ENCODE measurements at places on chromosomes 5 and 9.
A peak's percentile ranks its signal among the peaks of the same experiment; 100 is the strongest.

DNA sequence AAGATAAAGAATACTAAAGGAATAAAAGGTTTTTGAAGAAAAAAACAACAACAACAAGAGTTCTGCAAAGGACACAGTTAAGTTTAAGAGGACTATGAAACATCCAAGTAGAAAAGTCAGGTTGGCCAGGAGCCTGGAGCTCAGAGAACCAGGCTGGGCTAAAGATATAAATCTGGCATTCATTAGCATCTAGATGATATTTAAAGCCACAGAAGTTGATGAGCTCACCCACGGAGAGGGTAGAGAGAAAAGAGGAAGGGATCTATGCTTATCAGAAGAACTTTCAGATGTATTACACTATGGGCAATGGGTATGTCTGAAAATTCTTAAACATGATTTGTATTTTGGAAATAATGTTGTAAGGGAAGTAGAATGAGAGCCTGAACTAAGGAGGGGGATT lies 9.9 kb downstream of the MIER3 start:
- DNase-seq: no peak

DNA sequence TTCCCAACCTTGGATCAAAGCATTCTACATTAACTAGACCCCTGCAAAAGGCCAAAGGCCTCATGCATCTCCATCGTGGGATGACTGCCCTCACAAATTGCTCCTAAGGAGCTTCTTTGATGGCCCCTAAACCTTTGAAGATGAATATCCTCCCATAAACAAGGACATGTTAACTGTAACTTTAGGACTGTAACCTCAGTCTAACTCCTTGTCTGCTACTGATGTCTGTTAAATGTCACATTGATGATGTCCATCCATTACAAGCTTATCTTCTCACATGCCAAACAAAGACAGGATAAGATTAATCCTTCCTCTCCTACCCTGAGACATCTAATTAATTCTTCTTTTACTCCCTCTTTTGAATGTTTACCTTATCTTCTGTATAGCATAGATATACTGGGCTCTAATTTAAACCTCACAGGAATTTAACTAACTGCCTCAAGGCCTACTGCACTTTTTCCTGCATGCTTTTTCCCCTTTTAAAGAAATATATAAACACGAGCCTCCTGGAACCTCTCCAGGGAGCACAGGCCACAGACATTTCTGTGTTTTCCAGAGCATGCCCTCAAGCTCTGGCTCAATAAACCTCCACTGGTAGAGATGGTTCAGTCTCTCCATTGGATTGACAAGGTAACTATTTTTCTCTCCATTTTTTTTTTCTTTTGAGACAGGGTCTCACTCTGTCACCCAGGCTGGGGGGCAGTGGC lies 90.6 kb upstream of the SLC25A48 start:
- no peak for DNase-seq

GRCh38 chr9:87465816-87466215 lies 31.9 kb upstream of the DAPK1 start:
- DNase-seq: no peak

DNA sequence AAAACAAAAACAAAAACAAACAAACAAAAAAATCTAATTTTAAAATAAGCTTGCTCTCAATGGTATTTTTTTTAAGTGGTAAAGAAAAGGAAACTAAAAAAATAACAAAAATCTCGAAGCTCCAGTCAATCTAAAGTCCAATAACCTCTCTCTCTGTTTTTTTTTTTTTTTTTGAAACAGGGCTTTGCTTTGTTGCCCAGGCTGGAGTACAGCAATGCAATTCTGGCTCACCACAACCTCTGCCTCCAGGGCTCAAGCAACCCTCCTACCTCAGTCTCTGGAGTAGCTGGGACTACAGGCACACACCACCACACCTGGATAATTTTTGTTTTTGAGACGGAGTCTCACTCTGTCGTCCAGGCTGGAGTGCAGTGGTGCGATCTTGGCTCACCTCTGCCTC lies 25.9 kb upstream of the GLDC start:
- no peak for DNase-seq

DNA sequence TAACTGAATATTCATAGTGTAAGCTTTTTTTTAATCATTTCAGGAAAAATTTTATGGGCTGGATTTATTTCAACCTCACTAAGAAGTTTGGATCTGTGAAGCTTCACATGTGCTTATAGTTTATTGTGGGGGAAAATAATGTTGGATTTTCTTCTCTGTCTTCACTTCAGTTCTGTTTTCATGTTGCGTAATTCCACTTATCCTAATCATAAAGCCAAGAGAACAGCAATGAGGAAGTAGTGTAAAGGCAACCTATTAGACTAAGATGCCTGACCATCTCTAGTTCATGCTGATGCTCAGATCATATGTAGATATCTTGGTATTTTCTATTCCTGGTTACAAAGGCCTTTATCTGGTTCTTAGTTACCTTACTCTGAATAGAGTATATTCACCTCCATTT lies 50.0 kb downstream of the CD180 start:
- DNase-seq: no peak

DNA sequence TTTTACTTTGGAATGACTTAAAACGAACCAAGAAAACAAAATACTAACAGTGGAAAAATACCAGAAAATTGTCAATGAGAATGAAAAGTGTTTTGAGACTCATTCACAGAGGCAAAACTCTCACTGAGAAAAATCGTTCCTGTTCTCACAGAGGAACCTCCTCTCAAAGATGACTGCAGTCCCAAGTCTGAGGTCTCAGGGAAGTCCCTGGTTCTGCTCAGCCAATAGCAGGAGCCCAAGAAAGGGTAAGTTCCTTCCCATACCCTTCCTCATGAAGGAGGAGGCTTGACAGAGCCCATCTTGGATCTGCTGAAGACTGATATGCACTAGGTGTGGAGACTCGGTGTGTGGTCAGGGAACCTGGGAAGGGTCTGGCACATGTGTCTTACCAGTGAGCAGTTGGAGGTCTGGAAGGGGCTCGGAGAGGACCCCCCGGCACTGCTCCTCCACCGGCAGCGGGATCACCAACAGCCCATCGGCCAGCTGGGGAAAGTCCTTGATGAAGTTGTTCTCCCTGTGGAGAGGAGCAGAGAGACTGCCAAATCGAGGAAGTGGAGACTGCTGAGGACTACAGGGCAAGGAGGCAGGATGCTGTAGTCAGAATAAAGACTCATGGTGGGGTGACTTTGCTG lies 46.0 kb downstream of the TRIM32 start:
- DNase-seq: peak; percentile 35

GRCh38 chr5:171388816-171389168 lies 1.1 kb downstream of the NPM1 start:
- DNase-seq: no peak

DNA sequence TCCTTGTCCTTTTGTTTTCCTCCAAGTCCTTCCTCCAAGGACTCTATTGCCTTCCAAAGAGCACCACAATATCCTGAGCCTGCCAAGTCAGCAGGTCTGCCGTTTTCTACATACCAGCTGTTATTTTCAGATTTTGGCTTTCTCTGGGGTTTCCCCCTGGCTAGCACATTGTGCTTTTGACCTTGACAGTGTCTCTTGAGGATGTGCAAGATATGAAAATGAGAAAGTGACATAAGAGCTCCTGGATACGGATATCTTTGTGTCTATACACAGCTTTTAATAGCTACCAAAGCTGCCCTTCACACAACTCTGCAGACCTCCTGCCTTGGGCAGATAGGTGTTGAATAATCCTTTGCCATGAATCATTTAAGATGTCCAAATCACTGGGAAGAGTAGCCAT lies 67.0 kb downstream of the HAPLN1 start:
- DNase-seq: peak; percentile 25

DNA sequence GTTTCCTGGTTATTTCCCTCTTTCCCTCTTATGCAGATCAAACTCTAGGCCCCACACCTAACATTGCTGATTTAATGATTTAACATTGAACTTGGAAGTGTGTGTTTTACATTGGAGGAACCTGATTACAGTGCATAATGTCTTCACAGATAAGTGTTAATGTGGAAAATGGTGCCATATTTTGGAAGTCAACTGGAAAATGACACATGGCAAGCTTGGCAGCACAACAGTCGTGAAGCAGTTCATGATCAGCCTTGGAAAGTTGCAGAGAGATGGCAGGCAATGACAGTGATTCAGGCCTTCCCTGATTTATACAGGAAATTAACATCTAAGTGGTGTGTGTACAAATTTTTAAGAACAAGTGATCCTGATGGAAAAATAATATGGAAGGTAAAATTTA lies 80.0 kb upstream of the CTNND2 start:
- DNase-seq: no peak
